ENCODE measurements at places on chromosomes 16 and 17.

GRCh38 chr17:78925662-78926555 lies 722 bp upstream of the TIMP2 start:
- DNase-seq = no peak

DNA sequence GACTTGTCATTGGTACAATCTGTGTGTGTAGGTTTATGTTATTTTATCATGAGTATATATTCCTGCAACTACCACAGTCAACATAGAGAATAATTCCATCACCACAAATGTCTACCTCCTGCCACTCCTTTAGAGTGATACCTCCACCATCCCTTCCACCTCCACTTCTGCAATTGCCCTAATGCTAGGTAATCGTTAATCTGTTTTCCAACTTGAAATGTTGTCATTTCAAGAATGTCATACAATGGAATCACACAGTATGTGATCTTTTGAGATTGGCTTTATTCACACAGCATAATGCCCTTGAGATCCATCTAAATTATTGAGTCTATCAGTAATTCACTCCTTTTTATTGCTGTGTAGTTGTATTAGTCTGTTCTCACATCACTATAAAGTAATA lies 414.8 kb upstream of the C16orf82 start:
- DNase-seq = no peak

DNA sequence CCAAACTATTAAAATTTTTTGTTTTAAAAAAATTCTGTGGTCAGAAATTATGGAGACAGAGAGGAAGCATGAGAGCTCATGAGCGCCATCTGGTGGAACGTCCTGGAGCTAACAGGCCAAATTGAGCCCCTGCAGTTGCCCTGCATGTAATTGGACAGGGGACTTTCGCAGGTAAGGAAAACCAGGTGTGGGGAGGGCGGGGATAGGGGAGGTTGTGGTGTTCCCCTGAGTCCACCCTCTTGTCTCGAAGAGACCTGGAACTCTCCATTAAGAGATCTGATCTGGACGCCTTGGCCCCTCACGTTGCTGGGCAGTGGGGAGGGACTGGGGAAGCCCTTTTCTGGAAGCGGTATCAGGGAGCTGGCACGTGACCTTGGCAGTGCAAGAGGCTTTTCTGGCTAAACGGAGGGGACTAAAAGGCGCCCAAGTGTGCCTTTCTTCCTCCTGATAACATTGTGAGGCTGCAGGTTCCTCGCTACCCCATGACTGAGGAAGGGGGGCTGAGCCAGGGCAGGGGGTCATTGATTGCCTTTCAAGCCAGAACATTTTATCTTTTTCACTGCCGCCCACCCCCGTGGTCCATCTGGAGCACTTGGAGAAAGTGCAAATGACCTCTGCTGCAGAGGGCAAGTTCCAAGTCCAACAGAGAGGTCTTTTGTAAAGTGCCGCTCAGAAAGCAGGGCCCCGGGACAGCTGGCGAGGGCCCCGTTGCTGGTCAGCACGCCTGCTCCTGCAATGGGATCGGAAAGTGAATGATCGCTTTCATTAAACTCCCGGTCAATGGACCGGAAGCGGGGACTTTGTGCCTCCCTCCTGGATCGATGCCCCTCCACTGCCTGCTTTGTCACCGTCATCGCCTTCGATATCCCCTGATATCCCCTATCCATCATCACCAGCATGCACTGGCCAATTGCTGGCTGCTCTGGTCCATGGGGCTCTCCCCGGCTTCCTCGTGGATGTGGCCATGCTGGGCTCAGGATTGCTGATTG lies 18.4 kb downstream of the PDILT start:
- peak; percentile 13 for DNase-seq

- no peak for DNase-seq
Observed at GRCh38 chr16:12098429-12099310, 122.1 kb downstream of the SNX29 start.

DNA sequence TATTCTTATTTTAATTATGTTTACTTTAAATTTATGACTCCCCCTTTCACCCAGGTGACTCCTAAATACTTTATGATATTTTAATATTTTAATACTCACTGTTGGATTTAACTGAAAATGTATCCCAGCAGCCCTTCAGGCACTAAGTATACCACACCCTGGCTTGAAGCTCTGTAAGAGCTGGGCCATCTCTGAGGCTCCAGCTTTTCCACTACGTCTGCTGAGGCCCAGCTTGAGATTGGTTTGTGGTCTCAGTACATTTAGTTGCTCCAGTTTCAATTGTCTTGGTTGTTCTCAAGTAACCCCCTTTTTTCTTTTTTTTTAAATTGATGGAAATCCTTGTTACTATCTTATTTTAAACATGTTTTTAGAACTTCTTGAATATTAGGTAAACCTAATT lies 27.0 kb upstream of the CAPNS2 start:
- DNase-seq = no peak

DNA sequence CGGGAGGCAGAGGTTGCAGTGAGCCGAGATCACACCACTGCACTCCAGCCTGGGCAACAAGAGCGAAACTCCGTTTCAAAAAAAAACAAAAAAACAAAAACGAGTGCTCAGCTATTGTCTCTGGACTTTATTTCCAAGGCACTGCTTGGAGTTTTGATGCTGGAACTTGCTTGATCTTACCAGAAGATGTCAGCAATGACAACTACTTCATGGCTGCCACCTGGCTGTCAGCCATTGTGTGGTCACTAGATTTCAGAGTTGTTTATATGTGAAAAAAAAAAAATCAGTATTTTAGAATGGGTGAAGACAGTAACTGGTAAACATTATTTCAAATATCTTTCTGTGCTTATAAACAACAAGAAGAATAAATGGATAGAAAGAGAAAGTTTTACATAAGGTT lies 26.3 kb upstream of the OR4D1 start:
- DNase-seq = no peak

- DNase-seq = no peak
Observed at GRCh38 chr17:31570951-31571892, 179.7 kb downstream of the RAB11FIP4 start.

DNA sequence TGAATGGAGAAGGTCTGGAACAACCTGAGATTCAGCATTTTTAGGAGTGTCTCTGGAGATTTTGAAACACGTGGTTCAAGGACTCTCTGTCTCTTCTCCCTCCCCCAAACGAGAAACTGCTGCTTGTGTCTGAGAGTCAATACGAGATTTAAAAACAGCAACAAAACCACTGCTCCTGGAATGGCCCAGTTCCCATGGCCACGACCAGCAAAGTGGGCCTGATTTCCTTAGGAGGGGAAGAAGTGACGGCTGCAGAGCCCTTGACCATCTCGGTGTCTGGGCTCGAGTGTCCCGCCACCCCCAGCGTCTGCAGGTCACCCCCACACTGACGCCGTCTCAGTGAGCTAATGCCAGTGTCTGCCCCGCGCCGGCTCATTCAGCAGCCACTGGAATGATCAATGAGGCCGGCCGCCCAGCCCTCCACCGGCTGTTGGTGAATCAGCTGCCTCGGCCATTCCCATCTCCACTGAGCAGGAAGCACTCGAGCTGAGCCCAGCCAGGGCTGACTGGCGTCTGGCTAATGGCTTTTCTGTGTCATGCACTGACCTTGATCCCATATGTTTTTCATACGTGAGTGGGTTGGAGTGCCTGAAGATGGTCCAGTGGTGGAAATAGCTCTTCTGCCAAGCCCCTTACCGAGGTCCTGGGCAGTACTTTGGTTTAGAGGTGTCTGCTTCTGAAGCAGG lies 151.8 kb downstream of the PITPNC1 start:
- DNase-seq = no peak

- DNase-seq = no peak
Observed at GRCh38 chr17:62045109-62045508, 20.0 kb downstream of the MED13 start.

DNA sequence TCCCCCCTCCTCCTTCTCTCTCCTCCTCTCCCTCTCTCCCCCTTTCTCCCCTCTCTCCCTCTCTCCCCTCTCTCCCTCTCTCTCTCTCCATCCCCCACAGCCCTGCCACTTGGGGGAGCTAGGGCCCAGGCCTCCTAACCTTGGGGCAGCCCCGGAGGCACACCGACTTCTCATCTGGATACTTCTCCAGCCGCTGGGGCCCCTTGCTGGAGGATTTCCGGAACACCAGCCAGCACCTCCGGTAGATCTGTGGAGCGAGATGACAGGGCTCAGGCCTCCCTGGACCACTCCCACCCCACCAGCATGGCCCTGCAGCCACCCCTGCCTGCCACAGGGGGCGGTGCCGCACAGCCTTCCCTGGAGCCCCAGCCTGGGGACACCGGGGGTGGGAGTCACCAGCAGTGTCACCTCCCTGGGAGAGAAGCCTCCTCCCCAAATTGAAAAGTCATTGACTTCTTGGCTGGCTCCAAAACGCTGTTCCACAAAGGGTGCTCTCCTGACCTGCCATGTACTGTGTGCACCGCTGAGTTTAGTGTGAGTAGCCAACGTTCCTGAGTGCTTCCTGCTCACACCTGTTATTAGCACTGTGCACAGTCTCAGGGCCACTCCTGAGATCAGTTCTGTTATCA lies 10.5 kb downstream of the DOK4 start:
- DNase-seq = peak; percentile 72

DNA sequence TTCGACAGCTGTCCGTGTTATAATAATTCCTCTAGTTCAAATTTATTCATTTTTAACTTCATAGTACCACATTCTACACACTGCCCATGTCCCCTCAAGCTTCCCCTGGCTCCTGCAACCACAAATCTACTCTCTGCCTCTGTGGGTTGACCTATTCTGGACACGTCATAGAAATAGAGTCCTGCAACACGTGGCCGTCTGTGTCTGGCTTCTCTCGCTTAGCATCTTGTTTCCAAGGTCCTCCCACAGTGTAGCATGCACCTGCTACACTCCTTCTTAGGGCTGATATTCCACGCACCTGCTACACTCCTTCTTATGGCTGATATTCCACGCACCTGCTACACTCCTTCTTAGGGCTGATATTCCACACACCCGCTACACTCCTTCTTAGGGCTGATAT lies 16.5 kb downstream of the SCGB1C2 start:
- no peak for DNase-seq

DNA sequence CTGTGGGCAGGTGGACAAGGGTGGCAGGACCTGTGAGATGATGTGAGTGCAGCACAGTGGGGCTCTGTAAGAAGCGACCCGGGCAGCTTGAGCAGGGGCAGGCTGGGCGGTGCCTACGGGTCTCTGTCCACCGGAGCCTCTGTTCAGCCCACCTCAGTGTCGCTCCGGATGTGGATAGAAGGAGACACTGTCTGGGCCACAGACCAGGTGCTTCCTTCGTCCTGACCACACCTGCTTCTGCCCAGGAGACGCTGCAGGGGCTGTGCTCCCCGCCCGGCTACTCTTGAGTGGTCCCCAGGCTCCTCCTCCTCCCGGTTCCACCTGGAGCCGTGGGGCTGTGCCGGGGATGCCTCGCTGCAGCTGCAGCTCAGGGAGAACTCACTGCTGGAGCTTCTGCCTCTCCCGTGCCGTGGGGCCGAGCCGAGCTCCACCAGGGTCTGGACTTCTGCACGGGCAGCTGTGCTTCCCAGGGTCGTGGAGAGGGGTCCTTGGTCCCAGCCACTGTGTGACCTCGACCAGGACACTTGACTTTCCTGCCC lies 21.5 kb downstream of the METRNL start:
- DNase-seq = no peak

- no peak for DNase-seq
Observed at GRCh38 chr17:28551421-28552175, 826 bp downstream of the UNC119 start.

DNA sequence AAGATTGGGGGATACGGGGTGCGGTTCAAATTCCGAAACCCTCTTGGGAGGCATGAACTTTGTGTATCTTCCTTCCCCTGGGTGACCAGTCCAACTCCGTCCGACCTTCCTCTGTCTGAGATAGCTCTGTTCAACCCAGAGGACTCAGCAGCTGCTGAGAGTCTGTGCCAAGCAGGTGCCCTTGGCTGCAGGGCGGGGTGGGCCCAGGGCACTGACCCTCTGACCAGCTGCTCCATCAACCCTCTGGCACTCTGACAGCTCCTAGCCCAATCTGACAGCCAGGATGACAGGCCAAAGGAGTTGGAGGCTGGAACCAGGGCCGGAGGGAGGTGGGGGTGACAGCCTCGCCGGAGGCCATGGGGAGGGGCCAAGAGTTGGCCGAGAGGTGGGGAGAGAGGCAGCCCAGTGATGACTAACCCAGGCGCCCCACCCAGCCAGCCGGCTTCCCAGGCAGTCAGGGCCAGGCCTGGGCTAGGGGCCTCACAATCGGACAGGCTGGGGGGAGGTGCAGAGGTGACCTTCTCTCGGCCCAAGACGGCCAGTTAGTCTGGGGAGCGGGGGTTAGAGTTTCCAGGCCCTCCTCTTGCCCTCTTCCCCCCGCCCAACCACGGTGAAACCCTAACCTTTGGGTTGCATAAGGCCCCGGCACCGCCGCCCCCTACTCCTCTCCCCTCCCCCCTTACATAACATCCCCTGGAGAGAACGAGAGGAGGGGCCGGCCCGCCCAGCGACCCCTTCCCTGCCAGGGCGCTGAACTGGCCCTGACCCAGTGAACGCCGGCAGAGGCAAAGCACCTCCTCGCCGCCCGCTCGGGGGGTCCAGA lies 5.0 kb upstream of the TLCD2 start:
- no peak for DNase-seq

DNA sequence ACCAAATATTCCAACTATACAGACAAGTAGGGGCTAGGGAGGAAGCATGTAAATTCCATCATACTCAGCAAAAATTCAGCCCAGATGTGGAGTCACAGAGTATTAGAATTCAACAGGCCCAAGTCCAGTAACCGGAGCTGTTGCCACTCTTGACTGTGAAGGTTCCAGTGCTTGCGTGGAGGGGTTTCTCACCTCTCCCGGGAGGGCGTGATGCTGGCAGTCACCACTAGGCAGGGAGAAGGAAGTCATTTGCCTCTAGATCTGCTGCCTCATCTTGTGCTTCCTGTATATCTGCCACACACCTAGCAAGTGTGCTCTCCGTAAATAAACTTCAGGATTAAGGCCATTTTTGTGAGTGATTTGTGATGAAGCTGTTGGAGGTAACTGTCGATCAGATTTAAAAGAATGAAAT lies 1.0 kb upstream of the CKLF start:
- DNase-seq = no peak

DNA sequence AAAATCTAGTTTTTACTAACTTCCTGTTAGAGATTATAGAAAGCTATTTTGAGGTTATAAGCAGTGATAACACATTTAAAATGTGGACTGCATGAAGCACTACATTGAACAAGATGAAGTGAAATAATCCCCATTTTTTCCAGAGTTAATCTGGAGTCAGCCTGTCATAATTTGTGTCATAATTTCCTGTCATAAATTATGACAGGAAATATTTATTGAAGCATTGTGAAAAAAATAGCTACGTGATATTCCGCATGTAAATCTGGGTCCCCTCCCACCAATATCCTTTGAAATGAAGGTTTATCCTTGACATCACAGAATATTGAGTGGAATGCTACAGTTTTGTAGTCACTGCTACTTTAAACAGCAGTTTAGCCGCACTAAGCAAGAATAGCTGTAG lies 40.1 kb downstream of the OMG start:
- no peak for DNase-seq

Measured in activated CD8-positive, alpha-beta memory T cell treated with anti-CD3 and anti-CD28 coated beads for 48 hours (primary cell).